Lung microvascular endothelial cell (primary cell): ENCODE measurements at places on chromosomes 1 and 21. TPM values are rescaled to one million over a fixed set of nuclear protein-coding genes. Genes with fewer than 3 reads are reported as not detected.

The TSNAX gene
- 22.9 and 24.0 TPM in 2 replicates for total RNA-seq

The RPRD2 gene
- 6.3 and 7.9 TPM in 2 replicates for total RNA-seq

The INAVA gene
- under 0.01 TPM in 1 of 2 replicates, not detected in the other for total RNA-seq

The MRPL24 gene
- 40.3 TPM in 2 replicates for total RNA-seq

The ABCA4 gene
- total RNA-seq, result 60.8 and 487 TPM in 2 replicates
